ENCODE measurements at places on chromosomes 4 and X.

- DNase-seq, result no peak
These were observed 12.2 kb downstream of the NOCT start for GRCh38 chr4:139027776-139028175.

- DNase-seq, result no peak
These were observed 6.8 kb downstream of the PDS5A start for GRCh38 chr4:39970671-39971640.

GRCh38 chr4:102710986-102711385 is 49.8 kb downstream of the MANBA start:
- no peak for DNase-seq

DNA sequence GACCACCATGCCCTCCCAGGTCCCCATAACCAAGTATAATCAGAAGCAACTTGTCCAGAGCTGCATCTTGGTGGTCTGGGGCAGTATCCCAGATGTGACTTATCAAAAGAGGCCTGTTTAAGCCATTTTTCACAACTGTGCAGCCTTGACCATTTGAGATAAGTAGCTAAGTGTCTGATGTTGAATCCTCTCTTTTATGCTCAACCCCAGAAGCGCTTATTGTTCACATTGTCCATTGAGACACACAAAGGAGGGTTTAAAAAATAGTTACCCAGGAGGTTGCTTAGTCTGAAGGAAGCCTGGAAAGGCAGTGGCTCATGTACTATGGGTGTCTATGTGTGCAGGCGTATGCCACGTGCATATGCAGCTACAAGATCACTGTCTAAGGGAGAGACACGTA is 27.0 kb downstream of the ENPP6 start:
- no peak for DNase-seq

DNA sequence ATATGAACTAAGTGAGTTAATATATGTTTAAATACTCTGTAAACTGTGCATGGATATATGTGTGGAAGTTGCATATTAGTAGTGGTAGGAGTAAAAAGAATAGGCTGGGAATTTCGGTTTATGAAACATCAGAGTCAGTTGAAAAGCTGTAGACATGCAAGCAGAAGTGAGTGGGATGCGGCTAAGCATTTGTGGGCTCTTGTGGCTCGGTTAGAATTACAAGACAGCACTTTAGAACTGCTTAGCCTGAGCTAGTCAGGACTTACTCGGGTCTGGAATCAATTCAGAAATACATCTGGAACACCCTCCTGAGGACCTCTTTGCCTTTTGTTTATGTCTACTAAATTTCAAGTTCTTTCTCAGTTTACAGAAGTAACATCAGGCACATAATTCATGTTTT is 93.6 kb downstream of the AFF2 start:
- DNase-seq, result no peak
